ENCODE measurements at places on chromosomes 2 and 18.

GRCh38 chr2:34332813-34333212 lies 733.7 kb upstream of the FAM98A start:
- DNase-seq = no peak

GRCh38 chr2:142223309-142223708 lies 92.5 kb upstream of the LRP1B start:
- DNase-seq = no peak

DNA sequence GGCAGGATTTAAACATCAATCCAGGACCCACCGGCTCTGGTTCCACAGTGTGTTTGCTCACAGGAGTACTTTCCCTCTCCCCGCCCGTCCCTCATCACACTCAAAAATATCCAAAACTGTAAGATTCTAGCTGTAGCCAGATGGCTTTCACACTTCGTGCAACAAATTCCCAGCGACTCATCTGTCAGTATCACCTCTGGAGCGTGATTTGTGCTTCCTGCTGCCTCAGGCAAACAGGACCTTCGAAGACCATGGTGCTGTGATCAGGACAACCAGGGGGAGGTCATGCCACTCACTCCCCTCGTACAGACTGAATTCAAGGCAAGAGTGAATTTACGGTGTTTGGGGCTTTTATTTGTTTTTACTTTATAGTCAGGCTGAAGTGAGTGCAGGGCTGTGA lies 154.5 kb upstream of the PID1 start:
- DNase-seq = no peak

GRCh38 chr2:12083081-12083581 lies 336.7 kb downstream of the LPIN1 start:
- no peak for DNase-seq

DNA sequence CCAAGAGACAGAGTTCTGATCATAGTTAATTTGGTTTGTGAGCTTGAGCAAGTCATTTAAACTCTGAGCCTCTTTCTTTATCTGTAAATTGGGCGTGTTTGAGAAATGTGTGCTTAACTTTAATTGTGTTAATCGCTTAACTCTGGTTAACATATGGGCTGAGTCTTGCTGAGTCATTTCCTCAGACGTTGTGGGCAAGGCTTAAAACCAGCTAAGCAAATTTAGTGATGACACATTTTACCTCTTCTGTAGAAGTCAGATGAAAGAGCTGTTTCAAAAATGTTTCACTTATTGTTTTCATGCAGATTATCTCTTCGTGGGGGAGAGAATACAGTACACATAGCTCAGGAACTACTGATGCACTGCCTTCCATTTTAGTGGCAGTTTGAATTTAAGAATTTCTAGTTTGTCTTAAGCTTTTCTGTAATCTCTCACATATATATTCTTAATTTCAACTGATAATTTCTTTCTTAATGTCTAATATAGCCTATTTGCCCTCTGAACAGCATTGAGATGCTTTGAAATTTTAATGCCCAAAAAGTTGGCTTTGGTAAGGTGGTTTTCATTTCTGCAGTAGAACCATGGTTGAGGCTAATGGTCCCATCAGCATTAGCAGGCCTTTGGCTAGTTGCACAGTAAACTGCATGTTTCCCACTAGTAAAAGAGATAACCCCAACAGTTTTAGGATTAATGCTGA lies 34.9 kb downstream of the RAB10 start:
- peak; percentile 53 for DNase-seq

GRCh38 chr2:73999881-74000597 lies 15.3 kb downstream of the TET3 start:
- DNase-seq = peak; percentile 36

DNA sequence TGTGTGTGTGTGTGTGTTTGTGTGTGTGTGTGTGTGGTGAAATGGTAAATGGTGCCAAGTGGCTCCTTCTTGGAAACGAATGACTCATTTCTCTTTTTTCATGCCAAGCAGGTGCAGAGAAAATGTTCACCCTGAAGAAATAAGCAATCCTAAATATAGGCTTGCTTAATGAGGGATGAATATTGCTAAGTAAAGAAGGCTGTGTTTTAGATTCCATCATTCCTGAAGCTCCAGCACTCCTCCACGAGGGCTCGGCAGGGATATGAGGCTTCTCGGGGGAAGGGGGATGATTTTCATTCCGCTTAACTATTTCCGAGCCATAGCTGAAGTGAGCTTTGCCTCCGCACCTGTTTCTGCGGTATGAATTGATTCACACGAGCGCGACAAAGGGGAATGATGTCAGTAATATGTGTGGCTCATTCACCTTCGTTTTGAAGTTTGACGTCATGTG lies 72.9 kb downstream of the TSN start:
- DNase-seq = no peak

DNA sequence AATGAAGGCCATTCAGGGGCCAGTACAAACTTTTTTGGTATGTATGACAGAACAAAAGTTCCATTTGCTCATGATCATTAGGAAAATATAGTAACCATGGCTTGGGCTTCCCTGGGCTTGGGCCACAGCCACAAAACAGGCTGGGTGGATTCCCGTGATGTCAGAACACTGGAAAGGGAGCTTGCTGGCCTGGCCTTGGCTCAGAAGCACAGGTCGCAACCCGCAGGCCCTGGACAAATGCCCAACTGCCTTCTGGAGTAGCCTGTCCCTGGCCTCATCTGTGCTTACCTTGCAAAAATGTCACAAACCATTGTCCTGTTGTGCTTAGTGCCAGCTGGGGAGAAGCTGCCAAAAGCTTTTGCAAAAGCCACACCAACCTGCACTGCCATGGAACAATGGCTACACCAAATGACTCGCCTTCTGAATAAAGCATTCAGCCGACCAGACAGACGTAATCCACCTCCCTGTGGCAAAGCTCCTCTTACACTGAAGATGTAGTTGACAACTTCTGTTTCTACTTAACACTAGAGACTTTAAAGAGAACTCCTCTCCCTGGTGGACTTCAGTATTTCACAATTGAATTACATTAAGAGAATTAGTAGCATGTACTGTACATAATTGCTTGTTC lies 125.5 kb downstream of the ANKRD44 start:
- DNase-seq = no peak

DNA sequence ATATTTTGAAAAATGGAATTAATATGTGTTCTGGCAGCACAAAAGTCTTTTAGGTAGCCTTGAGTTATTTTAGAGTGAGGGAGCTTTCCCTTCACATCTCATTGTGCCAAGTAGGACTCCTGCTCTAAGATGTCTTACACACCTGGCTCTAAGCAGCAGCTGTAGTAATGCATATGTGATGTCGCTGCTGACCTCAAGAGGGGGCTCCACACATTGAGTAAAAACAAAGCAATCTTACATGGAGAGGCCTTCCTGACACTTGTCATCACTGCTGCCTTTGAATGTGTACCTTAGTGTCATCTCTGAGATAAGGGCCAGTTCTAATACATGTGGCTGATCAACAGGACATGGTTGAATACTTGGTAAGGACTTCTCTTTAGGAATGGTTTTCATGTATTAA lies 75.8 kb downstream of the ACTR3 start:
- no peak for DNase-seq

- no peak for DNase-seq
Measured at GRCh38 chr18:12656605-12656937, 1.3 kb downstream of the SPIRE1 start.

- no peak for DNase-seq
Measured at GRCh38 chr2:17272170-17272569, 246.1 kb downstream of the RAD51AP2 start.

- DNase-seq = no peak
Measured at GRCh38 chr2:66649006-66649405, 214.1 kb downstream of the MEIS1 start.

DNA sequence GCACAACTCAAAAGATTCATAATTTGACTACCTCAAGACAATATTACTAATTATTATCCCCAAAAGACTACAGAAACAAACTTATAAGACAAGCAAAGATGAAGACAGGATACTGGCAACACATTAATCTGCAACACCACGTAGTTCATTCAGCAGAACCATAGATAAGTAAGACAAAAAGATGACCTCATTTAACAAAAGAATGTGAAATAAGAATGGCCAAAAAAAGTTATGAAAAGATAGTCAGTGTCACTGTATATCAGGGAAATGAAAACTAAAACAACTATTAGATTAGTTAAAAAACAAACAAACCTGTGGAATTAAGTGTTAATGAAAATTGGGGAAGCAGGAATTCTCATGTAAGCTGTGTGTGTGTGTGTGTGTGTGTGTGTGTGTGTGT lies 19.4 kb downstream of the PSMD14 start:
- DNase-seq = no peak

DNA sequence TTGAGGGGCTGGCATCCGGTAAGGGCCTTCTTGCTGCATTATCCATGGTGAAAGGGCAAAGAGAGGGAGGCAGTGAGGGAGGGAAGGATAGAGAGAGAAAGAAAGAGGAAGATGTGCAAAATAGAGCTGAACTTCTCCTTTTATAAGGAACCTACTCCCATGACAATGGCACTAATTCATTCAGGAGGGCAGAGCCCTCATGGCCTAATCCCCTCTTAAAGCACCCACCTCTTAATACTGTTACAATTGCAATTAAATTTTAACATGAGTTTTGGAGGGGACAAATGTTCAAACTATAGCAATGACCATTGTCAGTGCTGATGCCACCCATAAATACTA lies 60.2 kb downstream of the CXCR4 start:
- DNase-seq = no peak

- DNase-seq = no peak
Measured at GRCh38 chr2:1162768-1163584, 212.3 kb downstream of the SNTG2 start.

GRCh38 chr2:228268301-228268700 lies 86.8 kb upstream of the SPHKAP start:
- no peak for DNase-seq

DNA sequence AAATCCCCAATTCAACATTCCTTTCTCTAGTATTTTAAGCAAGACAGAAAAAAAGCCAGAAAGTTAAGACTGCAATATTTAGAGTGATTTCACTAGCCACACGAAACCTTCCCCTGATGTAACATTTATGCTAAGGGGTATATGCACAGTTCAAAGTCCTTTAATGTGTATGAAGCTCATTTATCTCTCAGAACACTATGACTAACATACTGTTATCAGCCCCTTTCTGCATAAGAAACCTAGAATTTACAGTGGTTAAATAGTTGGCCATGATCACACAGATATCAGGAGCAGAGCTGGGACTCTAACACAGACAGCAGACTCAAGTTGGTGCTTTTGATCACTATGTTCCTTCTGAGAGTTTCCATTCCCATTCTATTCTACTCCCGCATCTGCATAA lies 185.5 kb downstream of the CDH2 start:
- DNase-seq = no peak

- DNase-seq = no peak
Measured at GRCh38 chr2:127719301-127720218, 18.3 kb downstream of the SFT2D3 start.

DNA sequence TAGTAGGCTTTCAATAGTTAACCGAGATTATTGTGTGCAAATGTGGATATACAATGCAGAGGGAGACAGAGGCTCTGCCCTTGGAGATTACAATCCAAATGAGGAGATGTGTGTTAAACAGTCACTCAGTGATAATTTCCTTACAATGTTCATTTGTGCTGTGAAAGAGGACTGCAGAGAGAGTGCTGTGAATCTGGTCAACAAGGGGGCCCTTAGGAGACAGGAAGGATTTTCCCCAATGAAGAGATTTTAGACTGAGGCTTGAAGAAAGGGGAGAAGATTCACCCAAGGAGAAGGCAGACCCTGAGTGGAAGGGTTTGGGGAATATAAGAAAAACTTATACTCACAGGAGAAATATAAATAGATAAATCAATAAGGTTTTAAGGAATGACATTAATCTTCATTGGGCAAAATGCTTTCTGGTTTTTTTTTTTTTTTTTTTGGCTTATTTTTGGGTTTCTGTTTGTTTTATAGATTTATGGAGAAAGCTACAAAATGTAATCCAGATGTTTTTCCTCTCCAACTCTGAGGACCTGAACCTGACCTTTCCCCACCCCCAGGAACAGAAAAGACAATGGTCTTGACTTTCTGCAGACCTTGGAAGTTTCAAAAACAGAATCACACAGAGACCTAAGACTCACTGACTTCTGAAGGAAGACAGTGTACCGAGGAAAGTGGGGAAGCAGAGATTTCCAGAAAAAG lies 151.3 kb upstream of the SERPINE2 start:
- no peak for DNase-seq

DNA sequence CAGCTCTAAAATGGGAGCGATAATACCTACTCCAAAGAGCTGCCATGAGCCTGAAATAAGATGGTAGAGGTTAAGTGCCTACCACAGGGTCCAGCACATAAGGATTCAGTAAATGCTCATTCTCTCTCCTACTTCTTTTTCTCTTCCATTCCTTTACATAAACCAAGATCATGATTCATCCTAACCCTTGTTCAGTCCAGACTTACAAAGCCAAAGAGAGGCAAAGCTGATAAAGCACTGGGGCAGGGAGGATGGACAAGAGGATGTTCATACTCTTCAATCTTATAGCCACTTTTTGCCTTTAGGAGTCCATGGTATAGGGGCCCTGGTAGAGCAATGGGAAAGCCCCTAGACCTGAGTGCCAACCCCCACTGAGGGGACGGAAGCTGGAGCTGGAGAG lies 75.6 kb upstream of the PKDCC start:
- no peak for DNase-seq

GRCh38 chr2:204505488-204505887 lies 39.8 kb upstream of the PARD3B start:
- DNase-seq = no peak

DNA sequence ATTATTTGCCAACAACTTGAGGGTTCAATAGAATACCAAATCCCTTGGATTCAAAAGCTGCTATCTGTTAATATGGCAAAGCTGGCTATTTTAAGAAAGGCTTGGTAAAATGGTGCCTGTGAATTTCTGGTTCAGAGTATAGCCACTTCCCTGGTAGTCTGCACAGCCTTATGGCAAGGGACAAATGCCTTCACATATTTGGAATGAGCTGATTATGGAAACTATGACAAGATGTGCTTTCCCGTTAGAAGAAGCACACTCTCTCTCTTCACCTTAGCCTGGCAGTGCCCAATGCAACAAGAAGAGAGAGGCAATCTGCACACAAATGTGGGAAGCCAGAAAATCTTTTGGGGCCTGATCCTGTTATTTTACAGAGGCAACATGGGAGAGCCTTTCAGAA lies 47.5 kb upstream of the MAP3K20 start:
- DNase-seq = no peak

- no peak for DNase-seq
Measured at GRCh38 chr2:174882416-174882815, 118.1 kb upstream of the CHRNA1 start.

DNA sequence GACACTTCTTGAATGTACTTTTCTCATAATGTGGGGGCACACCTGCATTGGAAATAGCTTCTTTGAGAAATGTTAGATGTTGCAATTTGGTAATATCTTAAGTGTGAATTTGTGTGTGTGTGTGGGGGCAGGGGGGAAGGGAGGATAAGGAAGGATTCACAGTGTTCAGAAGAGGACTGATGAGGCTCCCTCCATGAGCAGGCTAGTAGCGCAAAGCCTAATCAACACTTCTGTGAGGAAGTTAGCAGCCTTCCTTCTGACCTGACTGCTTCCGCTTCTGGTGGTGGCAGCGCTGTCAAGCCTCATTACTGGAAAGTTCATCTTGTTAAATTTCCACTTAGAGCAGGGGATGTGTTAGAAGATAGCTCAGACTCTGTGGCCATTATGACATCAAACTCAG lies 295.4 kb upstream of the SPRED2 start:
- no peak for DNase-seq

GRCh38 chr2:50649626-50650402 lies 382.1 kb downstream of the NRXN1 start:
- peak; percentile 8 for DNase-seq
